Astrocyte (in vitro differentiated cells and primary cell): ENCODE measurements at places on chromosomes 7 and 10. TPM values are rescaled to one million over a fixed set of nuclear protein-coding genes. Genes with fewer than 3 reads are reported as not detected.

DEPP1 gene
- total RNA-seq: 6.6 and 8.0 TPM in 2 replicates

DNA sequence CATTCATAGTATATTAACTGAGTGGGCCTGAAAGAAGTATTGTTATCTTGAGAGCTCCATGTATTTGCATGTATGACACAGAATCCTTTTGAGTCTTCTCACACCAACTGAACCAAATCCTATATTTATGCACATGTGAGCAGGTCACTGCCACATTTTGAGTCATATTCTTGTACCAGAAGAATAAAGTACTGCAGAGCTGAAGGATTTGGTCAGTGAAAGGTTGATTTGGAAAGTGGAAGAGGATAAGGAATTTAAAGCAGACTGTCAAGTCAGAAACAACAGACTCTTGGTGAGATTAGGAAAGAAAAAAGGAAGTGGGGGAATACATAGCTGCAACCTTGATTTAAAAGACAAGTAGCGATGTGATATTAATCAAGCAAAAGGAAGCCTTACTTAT is 121.8 kb downstream of the ARID5B start:
- DNase-seq: no peak

DNA sequence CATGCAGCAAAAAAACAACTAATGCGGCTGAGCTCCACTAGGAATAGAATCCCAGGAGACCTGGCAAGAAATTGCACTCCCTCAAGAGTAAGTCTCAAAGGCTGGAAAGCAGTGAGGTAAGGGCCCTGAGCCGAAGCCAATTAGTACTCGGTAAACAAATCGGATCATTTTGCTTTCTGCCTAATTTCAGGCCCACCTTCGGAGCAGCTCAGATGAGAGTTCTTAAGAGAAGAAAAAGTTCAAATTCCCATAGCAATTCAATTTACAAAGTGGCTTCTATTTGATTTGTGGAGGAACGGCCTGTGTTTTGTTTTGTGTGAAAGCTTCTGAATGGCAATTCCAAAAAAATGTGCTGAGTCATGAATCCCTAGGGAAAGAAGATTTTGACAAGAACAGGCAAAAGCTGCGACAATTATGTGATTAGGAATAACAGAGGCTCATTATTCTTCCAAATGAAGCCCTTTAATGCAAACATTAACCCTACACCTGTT is 60.9 kb downstream of the SLC16A9 start:
- peak; percentile 67 for DNase-seq

DNA sequence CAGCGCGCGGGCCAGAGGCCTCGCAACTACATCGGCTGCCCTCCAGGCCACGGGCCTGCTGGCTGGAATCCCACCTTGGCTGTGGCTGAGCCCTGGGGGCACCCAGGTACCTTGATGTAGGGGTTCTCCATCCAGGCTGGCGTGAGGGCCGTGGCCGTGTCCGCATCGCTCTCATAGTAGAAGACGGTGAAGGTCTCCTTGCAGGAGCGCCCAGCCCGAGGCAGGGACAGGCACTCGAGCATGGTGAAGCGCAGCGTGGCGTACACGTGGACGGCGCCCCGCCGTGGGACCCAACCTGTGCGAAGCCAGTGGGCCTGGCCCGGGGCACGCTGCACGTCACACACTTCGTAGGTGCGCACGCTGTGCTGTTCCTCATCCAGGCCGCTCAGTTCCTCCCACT is 3.8 kb downstream of the EPHB4 start:
- DNase-seq: no peak

CNTNAP2 gene
- 14.0 and 20.0 TPM in 2 replicates for total RNA-seq

TMEM209 gene
- total RNA-seq: 14.6 and 15.1 TPM in 2 replicates

TMEM229A gene
- 0.09 TPM in 1 of 2 replicates, not detected in the other for total RNA-seq

MGAM2 gene
- total RNA-seq: 0.05 TPM in 2 replicates
